SHP77 treated with DMSO at 0.1 percent for 48 hours (cell line): ENCODE measurements at places on chromosomes 12 and 14.

DNA sequence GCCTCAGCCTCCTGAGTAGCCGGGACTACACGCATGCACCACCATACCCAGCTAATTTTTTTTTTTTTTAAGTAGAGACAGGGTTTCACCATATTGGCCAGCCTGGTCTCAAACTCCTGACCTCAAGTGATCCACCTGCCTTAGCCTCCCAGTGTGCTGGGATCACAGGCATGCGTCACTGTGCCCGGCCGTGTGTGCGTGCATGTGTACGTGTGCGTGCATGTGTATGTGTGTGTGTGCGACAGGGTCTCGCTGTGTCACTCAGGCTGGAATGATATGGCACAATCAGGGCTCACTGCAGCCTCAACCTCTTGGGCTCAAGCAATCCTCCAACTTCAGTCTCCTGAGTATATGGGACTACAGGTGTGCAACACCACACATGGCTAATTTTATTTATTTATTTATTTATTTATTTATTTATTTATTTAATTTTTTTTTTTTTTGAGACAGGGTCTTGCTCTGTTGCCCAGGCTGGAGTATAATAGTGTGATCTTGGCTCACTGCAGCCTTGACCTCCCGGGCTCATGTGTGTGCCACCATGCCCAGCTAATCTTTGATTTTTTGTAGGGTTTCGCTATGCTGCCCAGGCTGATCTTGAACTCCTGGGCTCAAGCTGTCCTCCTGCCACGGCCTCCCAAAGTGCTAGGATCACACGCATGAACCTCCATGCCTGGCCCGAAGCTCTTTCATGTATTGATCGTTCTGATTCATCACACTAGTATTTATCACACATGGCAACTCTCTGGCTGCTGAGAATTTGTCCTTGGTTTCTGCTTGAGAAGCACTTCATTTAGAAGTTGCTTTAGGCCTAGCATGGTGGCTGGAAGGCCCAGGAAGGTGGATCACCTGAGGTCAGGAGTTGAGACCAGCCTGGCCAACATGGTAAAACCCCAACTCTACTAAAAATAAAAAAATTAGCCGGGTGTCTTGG is 35.9 kb upstream of the CLIP1 start:
- no peak for DNase-seq

DNA sequence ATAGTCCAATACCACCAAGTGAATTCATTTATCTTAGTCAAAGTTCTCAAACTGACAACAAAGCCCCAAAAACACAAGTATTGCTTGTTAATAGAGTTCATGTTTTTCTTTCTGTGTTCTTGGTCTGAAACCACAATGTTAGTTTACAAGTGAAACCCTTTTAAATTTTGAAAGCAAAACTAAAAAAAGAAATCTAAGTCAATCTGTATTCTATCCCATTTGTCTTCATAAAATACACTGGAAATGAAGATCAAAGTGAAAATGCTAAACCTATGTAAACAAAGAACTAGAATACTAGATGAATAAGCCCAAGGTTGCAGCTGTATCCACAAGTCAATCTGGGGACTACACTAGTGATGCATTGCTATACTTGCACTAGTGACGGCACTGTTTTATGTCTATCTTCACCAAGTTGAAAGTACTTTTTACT is 10.4 kb downstream of the MAP4K5 start:
- DNase-seq: no peak

DNA sequence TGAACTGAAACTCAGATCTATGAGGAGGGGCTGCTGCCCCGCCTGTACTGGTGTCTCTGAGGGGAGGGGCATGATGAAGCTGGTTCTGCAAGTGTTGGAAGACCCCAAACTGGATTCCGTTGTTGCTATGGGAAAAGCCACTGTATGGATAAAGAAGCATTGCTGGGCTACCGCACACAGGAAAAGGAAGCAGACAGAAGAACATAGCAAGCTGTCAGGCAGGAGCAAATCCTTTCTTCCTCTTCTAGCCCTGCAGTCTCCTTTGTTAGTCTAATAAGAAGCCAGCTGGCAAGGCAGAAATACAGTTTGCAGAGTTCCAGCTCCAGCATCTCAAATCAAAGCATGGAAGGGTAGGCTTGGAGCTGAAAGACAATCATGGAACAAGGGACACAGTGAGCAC is 26.3 kb upstream of the NR1H4 start:
- DNase-seq: no peak

- no peak for DNase-seq
Observed at GRCh38 chr12:104648756-104649155, 192.0 kb downstream of the CHST11 start.

- no peak for DNase-seq
Observed at GRCh38 chr12:53677016-53677799, 1.3 kb upstream of the ATP5MC2 start.

DNA sequence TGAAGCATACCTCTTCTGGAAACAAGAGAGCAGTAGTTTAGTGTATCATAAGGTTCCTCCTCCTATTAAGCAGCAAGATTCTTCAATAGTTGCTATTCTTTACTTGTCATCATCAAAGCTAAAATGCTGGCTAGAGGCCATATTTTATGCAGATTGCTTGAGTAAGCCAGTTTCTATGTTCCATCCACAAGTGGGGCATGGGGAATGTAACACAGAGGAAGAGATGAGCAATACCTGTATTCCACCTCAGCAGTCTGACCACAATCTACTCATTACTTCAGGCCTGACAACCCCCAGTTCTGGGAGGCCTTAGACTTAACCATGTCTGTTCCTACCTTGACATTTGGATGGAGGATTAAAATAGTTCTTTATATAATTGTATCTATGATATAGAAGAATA is 423.6 kb downstream of the BTG1 start:
- DNase-seq: no peak

DNA sequence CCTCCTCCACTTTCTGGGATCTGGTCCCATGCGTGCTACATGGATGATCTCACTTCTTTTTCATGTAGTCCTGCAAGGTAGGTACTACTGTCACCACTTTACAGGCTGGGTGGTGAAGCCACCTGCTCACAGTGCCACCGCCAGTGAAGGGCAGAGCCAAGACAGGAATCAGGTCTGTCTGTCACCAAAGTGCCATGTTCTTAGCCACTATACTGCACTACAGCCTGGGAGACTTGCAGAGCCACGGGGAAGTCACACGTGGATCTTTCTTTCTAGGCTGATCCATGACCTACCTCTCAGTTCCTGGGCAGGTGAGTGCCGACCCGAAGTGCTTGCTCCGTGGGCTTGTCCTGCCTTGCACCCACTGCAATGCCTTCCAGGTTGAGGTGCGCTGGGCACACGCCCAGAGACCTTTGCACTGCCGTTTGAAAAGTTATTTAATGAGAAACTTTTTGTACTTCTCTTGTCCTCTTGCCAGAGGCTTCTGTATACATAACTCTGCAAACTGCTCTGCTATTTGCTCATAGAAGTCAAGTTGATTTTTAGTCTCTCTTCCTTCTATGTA is 19.7 kb upstream of the CLMN start:
- no peak for DNase-seq

DNA sequence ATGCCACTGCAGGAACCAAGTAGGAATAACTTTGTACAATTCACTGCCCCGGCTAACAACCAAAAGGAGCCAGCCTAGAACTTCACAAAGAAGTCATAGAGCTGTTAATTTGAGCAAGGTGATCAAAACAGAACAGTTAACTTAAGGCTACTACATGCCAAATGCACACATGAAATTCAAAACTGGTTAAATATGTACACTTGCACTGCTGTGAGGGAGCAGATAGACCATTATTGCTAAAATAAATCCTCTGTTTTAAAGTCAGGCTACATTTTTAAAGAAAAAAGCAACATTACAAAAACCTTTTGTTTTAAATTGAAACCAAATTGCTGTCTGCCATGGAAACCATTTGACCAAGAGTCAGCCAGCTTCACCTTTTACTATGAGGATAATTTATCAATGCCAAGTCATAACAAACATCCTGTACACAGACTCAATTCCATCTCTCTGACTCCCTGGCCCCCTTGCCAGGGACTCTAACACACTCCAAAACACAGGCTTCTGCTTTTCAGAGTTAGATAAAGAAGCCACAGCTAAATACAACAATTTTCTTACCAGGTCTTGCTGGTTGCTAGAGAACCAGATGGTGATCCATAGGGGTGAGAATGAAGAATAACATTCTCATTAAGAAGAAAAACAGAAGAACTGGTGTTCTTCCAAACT is 84.0 kb downstream of the LRP6 start:
- DNase-seq: no peak

GRCh38 chr14:68088451-68088854 is 268.9 kb downstream of the RAD51B start:
- DNase-seq: peak; percentile 10

DNA sequence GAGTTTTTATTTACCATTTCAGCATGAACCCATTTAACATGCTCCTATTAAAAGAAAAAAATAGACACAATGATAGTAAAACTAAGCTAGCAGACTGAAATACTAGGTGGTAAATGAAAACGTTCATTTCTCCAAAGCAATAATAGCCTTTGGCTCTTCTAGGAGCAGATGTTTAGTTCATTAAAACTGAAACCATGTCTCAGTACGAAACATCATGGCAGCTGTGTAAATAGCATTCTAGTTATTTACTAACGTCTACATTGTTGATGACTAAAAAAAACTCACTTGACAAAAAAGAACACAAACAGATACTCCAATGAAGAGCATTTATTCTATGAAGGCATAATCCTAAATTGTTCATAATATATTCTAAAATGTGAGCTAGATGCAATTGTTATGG is 17.9 kb downstream of the RECQL start:
- peak; percentile 0 for DNase-seq
